ENCODE measurements at places on chromosomes 2 and 18. TPM values are rescaled to one million over a fixed set of nuclear protein-coding genes. Genes with fewer than 3 reads are reported as not detected.

Gene RTP5
- total RNA-seq = not detected

Gene FOXD4L1
- 0.33 TPM for total RNA-seq

Gene TFCP2L1
- 3.5 TPM for total RNA-seq

DNA sequence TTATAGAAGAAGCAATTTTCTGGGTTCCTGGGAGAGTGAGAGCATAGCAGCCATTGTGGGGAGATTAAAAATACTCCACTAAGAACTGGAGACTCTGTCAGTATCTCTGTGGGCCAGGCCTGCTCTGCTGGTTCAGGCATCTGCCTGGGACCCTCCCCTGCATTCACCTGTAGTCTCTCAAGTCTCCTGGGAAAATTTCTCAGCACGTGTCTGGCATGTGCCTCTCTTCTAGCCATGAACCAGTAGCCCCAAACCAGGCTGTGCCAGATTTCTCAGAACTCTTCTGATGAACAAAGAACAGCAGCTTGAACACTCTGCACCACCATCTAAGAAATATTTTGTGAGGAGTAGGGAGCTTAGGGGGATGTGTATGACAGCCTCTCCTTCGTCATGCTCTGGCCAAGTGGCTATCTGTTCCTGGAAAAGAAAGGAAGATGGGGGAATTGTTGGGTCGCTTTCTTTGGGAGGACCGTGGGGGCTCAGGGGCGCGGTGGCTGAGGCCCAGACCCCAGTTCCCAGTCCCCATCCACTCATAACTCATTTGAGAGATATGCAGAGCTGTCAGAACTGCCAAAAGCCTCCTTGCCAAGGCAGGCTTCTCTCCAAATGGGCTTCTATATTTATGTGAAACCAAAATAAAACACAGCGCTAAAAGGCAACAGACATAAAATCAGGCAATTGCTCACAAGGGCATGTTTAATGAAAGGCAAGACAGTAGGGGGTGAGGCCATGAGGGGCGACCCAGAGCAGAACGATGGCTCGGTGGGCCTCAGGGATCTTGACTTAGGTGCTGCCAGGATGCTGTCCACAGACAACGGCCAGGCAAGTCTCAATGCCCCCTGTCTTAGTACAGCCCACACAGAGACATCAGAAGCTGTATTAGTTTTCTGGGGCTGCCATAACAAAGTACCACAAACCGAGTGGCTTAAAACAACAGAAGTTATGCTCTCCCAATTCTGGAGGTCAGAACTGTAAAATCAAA, 114.7 kb upstream of the TNP1 start:
- no peaks in the 10 kb centered on the region for H3K36me3 ChIP-seq
- no peaks in the 10 kb centered on the region for H3K27me3 ChIP-seq

GRCh38 chr2:222302178-222303018, 3.6 kb upstream of the PAX3 start:
- no peak overlapping the region for H3K4me3 ChIP-seq
- no peaks in the 10 kb centered on the region for H3K36me3 ChIP-seq
- H3K4me1 ChIP-seq = no peaks in the 10 kb centered on the region
- peaks cover 86% of the 10 kb centered on the region for H3K27me3 ChIP-seq

DNA sequence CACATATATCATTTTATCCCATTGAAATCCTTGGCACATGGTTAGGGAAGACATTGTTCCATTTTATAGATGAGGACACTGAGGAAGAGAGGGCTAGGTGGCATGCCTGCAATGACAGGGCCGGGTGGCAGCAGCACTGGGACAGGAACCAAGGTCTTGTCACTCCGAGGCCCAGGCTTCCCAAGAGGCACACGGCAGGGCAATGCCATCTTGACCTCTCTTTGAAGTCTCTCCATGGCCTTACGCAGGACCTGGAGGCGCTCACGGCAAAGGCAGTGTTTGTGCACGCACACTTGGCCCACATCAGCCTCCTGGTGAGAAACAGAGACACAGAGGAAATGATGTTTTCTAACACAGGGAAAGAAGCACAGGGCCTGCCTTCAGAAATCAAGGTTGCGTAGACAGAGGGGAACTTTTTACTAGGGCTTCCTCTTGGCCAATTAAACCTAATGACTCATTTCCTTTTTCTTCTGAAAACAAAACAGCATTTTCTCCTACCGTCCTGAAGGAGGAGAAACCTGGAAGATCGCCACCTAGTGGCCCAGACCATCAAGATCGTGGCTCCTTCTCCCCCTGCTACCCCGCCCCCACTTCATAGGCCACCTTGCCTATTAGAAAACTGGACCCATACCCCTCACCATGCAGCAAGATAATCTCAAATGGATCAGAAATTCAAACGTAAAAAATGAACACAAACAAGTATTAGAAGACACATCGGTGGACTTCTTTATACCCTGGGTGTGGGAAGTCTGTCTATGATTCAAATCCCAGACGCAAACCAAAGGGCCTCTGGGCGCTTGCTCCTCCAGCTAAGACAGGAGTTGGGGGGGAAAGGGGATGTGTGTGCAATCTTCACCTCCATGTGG, 74.6 kb upstream of the SP3 start:
- H3K4me3 ChIP-seq = peak overlapping the region; percentile 4
- H3K27me3 ChIP-seq = no peaks in the 10 kb centered on the region
- peaks cover 24% of the 10 kb centered on the region for H3K4me1 ChIP-seq
- H3K27ac ChIP-seq = peak overlapping the region; percentile 91

DNA sequence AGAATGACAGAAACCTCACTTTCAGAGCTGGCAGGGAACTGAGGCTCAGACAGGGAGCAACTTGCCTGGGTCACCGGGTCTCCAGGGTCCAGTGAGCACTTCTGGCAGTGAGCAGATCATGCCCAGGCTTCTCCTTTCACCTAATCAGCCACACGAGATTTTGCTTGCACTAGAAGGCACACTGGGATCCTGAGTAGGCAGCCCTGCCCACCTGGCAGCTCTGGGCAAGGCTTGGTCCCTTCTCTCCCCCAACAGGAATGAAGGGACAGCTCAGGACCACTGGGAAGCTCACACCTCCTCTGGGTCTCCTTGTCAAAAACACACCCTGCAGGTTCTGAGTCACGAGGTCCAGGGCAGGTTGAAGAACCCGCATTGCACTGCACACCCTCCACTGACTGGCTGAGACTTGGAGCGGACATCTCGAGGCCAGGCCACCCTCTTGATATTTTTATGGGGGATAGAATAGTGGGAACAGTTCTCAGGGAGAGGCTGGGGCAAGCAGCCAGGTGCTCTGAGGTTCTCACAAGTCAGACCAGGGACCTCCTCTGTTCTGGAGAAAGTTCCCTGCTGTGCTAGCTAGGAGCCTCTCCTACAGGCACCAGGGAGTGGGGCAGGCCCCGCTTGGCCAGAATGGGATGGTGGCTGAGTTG, 5.7 kb downstream of the MAL start:
- no peaks in the 10 kb centered on the region for H3K27me3 ChIP-seq
- H3K36me3 ChIP-seq = no peaks in the 10 kb centered on the region
- peak; percentile 38 for DNase-seq
- peak overlapping the region; percentile 59 for H3K27ac ChIP-seq

- H3K27me3 ChIP-seq = no peaks in the 10 kb centered on the region
- H3K4me3 ChIP-seq = no peak overlapping the region
- H3K27ac ChIP-seq = no peak overlapping the region
Observed at GRCh38 chr2:232959139-232959538, 53.9 kb downstream of the NGEF start.
